ENCODE measurements at places on chromosomes 4 and X.

GRCh38 chrX:108270739-108271396 is 167.4 kb downstream of the COL4A6 start:
- DNase-seq: no peak

DNA sequence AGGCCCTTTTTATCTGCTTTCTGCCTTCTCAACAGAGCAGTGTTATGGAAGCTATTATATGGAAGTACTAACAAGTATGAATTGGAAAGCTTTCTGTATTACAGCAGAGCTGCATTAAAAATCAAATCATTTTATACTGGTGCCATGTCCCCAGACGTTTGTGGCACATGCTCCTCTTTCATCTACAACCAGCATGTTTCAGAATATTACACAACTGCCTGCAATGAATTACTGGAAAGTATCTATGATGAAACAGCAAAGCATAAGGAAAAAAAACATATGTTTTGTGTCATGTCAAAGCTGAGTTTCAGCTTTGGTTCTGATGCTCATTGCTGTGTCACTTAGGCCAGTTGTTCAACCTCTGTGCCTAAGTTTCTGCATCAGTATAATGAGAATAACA is 576.8 kb downstream of the GBA3 start:
- DNase-seq: no peak

DNA sequence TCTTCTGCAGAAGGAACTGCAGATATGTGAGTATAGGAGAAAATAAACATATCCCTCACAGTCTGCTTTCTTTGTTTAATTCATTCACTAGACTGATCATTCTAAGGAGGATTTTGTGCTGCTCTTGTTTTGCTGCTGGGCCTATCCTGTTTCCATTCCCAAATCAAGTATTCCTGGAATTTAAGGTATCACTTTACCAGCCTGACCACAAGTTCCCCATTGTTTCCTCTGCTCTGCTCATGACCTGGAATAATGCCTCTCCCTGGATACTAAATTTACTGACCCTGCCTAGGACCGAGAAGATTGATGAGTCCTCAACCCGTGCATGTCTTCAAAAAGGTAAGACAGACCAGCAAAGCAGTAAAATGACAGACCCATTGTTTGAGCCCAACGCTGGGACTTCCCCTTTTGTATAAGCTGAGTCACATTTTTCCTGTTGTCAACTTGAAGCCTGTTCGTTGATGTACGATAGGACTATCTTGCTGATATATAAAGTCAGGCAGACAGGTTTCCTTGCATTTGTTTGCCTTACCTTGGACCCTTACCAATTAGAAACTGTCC is 85.5 kb upstream of the TET2 start:
- DNase-seq: peak; percentile 10

DNA sequence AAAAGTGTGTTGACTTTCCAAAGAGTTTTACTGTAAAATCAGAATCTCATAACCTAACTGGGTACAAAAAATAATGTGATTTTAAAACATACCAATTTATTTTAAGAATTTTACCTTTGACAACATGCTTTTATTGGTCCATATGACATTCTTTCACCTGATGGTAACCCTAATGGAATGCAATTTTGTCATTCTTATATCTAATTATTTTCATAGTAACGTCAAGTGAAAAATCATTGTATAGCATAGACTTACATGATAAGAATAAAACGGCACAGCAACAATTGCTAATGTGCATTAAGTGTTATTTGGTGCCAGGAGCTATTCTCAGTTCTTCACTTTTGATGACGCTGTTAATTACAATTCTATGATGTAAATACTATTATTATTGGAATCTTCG is 13.6 kb downstream of the UNC5C start:
- DNase-seq: no peak

- peak; percentile 45 for DNase-seq
Observed at GRCh38 chrX:54509400-54509799, 13.4 kb upstream of the FGD1 start.

DNA sequence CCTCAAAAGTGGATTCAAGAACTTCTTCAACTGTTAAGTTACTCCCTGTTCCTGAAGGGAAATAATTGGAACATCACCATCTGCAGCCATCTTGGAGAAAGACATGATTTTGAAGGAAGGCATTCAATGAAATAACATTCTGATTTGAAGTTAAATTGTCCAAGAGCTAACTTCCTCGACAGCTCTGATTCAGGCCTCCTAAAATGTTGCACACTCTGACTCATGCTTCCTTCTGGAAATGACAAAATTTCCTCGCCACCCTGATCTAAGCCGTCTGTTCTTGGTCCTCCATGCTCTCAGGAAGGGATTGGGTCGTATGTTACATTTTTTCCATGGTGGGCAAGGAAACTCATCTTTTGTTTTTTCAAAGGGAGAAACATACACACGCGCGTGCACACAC is 496.9 kb upstream of the DIPK2B start:
- no peak for DNase-seq

DNA sequence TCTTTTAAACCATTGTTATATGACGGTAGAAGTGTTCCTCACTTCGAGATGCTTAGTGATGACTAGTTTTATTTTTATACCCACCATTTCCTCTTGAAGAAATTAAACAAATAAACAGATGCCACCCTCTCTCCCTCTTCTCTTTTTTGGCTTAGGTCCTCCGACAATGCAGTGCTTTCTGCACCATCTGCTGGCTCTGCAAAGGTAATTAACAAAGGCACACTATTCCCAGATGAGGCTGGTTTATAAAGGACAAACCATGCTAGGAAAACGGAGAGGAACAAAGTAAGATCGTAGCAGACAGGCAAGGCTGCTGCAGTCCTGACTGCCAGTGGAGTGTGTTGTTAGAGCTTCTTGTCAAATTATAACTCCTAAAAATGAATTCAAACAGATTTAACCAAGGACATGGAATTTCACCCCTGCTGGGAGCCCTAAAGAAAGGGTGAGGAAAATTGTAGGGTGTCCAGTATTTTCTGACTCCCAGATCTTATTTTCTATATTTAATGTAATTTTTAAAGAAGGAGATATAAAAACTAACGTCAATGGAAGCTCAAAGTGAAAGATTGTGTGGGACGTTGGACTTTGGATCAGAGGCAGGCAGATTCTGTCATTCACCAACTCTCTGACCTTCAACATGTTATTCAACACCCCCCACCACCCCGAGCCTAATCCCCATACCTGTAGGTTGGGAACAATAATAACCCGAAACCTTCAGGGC is 142.1 kb downstream of the CPEB2 start:
- no peak for DNase-seq

DNA sequence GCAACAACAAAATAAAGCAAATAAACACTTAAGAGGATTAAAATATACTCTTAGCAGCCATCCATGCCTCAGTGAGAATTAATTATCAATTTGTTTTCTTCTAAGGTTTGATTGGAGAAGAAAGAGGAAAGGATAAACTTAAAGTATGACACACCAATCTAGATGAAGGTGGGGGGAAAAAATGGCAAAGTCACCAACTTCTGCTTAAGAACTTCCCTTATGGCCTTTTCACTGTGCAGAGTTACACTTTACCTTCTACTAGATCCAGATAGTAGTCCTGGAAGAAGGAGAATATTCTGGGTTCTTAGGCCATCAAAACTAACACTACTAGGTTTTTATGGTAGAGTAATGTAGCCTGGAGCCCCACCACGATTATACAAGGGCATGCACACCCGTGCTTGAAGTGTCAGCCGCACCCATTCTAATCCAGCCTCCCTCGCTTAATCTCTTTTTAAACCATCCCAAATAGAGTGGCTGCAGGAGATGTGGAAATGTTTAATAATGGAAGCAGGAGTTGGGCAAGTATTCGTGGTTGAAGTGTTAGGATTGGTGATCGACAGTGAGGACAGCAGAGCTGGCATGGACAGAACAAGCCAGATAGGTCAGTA is 14.1 kb downstream of the ENPEP start:
- DNase-seq: no peak

DNA sequence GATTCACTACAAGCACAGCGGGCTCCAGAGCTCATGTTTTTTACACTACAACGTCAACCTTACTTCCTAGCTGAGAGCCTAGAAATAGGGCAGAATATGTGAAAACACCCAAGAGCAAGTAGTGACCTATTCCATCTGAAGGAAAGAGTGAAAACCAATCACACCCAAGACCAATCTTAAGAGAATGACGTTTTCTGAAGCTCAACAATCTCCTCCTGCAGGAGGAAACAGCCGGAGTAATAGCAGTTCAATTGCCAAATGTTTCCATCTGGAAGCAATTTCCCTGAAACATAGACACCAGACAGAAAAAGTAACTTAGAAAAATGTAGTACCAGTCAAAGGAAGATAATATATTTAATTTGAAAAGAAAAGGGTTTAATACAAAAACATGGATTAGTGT is 142.4 kb downstream of the ANXA5 start:
- no peak for DNase-seq
